ENCODE measurements at places on chromosomes 4 and X. TPM values are rescaled to one million over a fixed set of nuclear protein-coding genes. Genes with fewer than 3 reads are reported as not detected.
A peak's percentile ranks its signal among the peaks of the same experiment; 100 is the strongest.

The GJB1 gene
- total RNA-seq = 0.28 TPM

The RBMXL3 gene
- not detected for total RNA-seq

DNA sequence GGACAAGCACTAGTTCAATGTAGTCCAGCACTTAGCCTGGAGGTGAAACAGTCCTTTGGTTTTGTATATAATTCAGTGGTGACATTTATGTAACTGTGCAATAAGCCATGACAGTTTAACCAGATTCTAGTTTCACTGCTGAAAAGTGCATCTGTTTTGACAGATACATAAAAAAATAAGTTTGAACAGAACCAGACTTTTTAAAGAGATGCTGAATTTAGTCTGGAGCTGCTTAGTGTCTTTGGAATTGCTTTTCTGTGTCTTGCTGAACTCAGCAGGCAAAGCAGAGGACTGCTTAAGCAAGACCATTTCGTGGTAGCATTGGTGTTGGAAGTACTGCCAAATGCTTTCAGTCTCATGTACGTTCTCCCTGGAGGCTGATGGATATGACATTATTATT is 393.5 kb downstream of the MAPK10 start:
- H3K36me3 ChIP-seq = no peaks in the 10 kb centered on the region
- no peaks in the 10 kb centered on the region for H3K4me1 ChIP-seq
- H3K27me3 ChIP-seq = no peaks in the 10 kb centered on the region

The ANOS1 gene
- 0.18 TPM for total RNA-seq

- no peak overlapping the region for H3K27ac ChIP-seq
- no peaks in the 10 kb centered on the region for H3K4me1 ChIP-seq
- H3K36me3 ChIP-seq = no peaks in the 10 kb centered on the region
- H3K4me3 ChIP-seq = no peak overlapping the region
- no peaks in the 10 kb centered on the region for H3K27me3 ChIP-seq
These were observed 36.9 kb upstream of the ADGRA3 start for GRCh38 chr4:22552812-22553211.

GRCh38 chrX:16457239-16457638 is 192.7 kb upstream of the S100G start:
- H3K4me1 ChIP-seq = no peaks in the 10 kb centered on the region
- no peaks in the 10 kb centered on the region for H3K36me3 ChIP-seq
- no peak for DNase-seq
- H3K27me3 ChIP-seq = no peaks in the 10 kb centered on the region
- H3K27ac ChIP-seq = no peak overlapping the region
- H3K4me3 ChIP-seq = no peak overlapping the region

- H3K36me3 ChIP-seq = no peaks in the 10 kb centered on the region
- H3K27ac ChIP-seq = no peak overlapping the region
- no peak overlapping the region for H3K4me3 ChIP-seq
- H3K27me3 ChIP-seq = no peaks in the 10 kb centered on the region
- H3K4me1 ChIP-seq = no peaks in the 10 kb centered on the region
These were observed 200.3 kb downstream of the MID1 start for GRCh38 chrX:10420134-10420533.

The GLRB gene
- total RNA-seq = 1.8 TPM

GRCh38 chr4:119517361-119518229 is 111.0 kb downstream of the PDE5A start:
- no peak overlapping the region for H3K4me3 ChIP-seq
- H3K27ac ChIP-seq = no peak overlapping the region
- peaks cover 65% of the 10 kb centered on the region for H3K36me3 ChIP-seq
- no peak for DNase-seq
- H3K27me3 ChIP-seq = no peaks in the 10 kb centered on the region
- H3K4me1 ChIP-seq = no peaks in the 10 kb centered on the region

The NXF3 gene
- 0.26 TPM for total RNA-seq

- peaks cover 5% of the 10 kb centered on the region for H3K27me3 ChIP-seq
- no peaks in the 10 kb centered on the region for H3K4me1 ChIP-seq
- no peak overlapping the region for H3K4me3 ChIP-seq
- H3K27ac ChIP-seq = no peak overlapping the region
- no peaks in the 10 kb centered on the region for H3K36me3 ChIP-seq
These were observed 89.5 kb downstream of the OR13H1 start for GRCh38 chrX:131633285-131633917.

The TRIM75 gene
- not detected for total RNA-seq

DNA sequence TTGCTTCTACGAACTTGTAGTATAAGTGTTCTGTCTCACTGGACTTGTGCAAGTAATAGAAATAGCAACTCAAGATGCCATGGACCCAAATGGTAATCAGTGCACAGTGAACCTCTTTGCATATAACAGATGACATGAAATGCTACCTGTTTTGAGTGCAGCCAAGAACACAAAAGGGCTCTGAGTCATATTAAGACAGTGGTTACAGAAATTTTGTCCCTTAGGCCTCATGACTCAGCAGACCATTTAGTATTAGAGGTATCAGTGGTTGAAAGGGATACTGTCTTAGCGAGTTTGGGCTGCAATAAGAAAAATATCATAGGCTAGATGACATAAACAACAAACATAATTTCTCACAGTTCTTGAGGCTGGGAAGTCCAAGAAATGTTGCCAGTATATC is 502.9 kb upstream of the PCDH10 start:
- H3K27me3 ChIP-seq = no peaks in the 10 kb centered on the region
- H3K27ac ChIP-seq = no peak overlapping the region
- H3K4me1 ChIP-seq = no peaks in the 10 kb centered on the region
- DNase-seq = no peak
- H3K4me3 ChIP-seq = no peak overlapping the region

GRCh38 chrX:69082753-69083150 is 82.5 kb downstream of the PJA1 start:
- no peak for DNase-seq
- H3K27me3 ChIP-seq = no peaks in the 10 kb centered on the region
- H3K36me3 ChIP-seq = no peaks in the 10 kb centered on the region
- no peak overlapping the region for H3K27ac ChIP-seq
- H3K4me1 ChIP-seq = no peaks in the 10 kb centered on the region

- H3K27me3 ChIP-seq = no peaks in the 10 kb centered on the region
- no peak overlapping the region for H3K4me3 ChIP-seq
- no peak for DNase-seq
- H3K36me3 ChIP-seq = no peaks in the 10 kb centered on the region
- no peaks in the 10 kb centered on the region for H3K4me1 ChIP-seq
These were observed 95.2 kb downstream of the SNCA start for GRCh38 chr4:89741768-89742167.

The ESX1 gene
- 2.8 TPM for total RNA-seq

GRCh38 chrX:154980330-154981115 is 42.0 kb downstream of the F8 start:
- DNase-seq = peak; percentile 58
- no peaks in the 10 kb centered on the region for H3K36me3 ChIP-seq
- peak overlapping the region; percentile 77 for H3K27ac ChIP-seq
- peak overlapping the region; percentile 36 for H3K4me3 ChIP-seq

DNA sequence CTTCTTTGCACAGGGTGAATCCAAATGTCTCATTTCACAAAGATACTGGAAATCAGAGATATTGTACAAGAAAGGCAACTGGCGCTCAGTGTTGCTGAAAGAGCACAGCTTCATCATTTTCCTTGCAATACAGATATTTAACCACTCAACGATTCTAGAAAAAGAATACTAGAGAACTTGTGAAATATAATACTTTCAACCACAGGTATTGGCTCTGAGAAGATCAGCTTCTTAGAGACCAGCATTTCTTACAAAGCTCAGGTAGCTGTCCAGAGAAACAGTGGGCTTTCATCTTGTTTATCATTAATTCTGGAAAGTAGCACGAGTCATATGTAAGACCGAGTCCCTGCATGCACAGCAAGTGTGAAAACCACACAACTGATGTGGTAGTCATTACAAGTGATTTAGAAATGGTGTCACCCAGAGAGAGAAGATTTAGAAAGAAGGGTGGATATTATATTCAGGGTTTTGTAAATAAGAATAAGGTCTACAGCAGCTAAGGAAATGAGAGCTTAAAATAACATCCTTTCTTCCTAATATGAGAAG is 7.8 kb upstream of the PPARGC1A start:
- H3K27ac ChIP-seq = no peak overlapping the region
- H3K36me3 ChIP-seq = no peaks in the 10 kb centered on the region
- no peak overlapping the region for H3K4me3 ChIP-seq
- no peak for DNase-seq

DNA sequence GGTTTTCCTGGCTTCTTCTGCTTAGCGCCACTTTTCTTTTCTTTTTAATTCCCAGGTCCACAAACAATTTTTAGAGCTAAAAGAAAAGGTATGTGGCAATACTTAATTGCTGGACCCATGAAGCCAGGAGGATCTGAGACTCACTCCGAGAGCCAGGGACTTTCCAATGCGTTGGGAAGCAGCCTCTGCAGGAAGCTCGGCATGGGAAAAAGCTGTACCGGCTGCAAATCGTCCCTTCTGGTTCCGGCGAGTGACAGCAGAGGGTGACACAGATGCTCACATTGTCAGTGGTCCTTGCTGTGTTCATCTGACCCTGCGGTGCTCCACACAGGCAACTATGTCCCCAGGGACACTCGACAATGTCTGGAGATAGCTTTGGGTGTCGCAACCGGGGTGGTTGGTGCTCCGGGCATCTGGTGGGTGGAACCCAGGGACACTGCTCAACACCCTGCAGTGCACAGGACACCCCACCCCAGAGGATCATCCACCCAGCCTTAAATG is 164.0 kb downstream of the PRKX start:
- H3K27me3 ChIP-seq = no peaks in the 10 kb centered on the region
- peak overlapping the region; percentile 37 for H3K4me3 ChIP-seq

The HTATSF1 gene
- 76.0 TPM for total RNA-seq

The SHROOM2 gene
- 0.72 TPM for total RNA-seq

DNA sequence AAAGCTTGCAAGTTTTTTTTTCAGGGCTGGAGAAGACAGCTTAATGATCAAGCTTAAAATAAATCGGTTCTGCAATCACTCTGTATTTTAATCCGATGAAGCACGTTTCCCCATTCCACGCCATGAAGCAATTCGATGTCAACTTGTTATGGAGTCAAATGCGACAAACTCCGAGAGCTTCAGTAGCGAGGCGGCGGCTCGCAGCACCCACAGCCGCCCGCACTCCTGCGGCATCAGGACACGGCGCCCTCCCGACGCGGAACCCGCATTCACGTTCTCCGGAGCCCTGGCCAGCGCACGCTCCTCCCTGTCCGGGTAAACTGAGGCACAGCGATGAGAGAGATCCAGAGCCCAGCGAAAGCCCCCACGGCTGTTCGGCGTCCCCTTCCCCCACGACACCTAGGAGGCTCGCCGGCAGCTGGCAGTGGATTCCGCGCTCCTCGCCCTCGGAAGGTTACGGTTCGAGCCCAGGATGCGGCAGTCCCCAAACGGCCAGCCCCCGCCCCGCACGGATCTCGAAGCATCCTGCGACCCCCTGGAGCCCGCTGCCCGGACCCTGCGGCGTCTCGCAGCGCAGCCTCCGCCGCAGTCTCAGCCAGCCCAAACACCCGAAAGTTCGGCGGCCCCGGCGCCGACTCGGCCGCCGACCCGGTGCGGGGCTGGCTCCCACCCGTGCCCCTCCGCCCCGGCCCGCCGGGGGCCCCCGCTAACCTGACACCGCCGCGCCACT is 507 bp downstream of the MFAP3L start:
- no peaks in the 10 kb centered on the region for H3K27me3 ChIP-seq
- no peak overlapping the region for H3K27ac ChIP-seq
- H3K36me3 ChIP-seq = no peaks in the 10 kb centered on the region
- peak overlapping the region; percentile 78 for H3K4me3 ChIP-seq
- no peaks in the 10 kb centered on the region for H3K4me1 ChIP-seq

- H3K27me3 ChIP-seq = no peaks in the 10 kb centered on the region
- no peaks in the 10 kb centered on the region for H3K36me3 ChIP-seq
- H3K4me1 ChIP-seq = no peaks in the 10 kb centered on the region
These were observed 200.2 kb downstream of the CLCN4 start for GRCh38 chrX:10356979-10357378.

DNA sequence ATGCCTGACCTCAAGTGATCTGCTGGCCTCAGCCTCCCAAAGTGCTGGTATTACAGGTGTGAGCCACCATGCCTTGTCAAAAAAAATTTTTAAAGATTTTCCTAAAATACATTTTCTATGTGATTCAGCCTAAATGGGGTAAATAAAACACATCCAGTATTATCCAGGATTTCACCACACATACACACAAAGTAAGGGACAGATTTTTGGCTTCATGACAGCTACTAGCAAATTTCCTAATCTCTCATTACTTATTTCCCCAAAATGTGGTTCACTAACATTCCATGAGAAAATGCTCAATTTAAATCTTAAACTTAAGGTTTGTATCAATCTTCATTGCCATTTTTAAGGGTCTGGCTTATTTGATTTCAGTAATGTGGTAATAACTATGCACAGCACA is 348.5 kb upstream of the INTU start:
- H3K27me3 ChIP-seq = no peaks in the 10 kb centered on the region
- H3K4me3 ChIP-seq = no peak overlapping the region

DNA sequence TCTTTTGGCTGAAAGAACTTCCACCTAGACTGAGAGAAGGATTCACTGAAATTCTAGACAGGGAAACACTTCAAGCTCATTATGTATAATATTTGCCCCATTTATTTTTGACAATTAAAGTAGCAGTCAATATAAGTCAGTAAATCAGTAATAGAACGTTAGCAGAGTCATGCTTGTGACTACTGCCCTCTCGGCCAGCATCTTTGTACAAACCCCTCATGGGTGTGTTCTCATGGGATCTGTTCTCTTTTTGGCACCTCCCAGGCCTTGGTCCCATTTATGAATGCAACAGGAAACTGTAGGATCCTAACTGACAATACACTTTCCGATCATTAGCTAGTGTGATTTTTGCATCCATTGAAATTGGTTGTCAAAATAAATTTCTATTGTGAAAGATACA is 2.9 kb downstream of the MSL3 start:
- no peak overlapping the region for H3K27ac ChIP-seq
- H3K36me3 ChIP-seq = peaks cover 2% of the 10 kb centered on the region
- H3K4me3 ChIP-seq = no peak overlapping the region

DNA sequence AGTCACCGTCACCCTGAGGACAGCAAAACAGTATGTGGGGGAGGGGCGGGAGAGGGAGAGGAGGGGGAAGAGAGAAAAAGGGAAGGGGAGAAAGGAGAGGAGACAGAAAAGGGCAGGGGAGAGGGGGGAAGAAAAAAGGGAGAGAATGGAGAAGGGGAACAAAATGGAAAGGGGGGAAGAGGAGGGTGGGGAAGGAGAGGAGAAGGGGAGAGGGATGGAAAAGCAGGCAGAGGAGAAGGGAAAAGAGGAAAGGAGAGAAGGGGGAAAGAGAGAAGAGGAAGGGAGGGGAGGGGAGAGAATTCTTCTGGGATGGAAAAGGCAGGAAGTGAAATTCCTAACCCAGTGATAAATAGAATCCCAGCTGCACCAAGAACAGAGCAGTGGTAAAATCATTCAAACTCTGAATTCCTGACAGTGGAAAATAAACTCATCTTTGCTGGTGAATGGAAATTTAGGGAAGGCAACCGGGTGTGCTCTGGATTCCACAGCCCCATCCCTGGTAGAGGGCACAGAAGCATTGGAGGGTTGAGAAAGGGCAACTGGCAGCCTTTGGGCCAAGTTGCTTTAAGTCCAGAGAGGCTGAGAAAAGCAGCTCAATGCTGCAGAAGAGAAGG is 244.2 kb downstream of the BCOR start:
- no peak overlapping the region for H3K27ac ChIP-seq
- no peak overlapping the region for H3K4me3 ChIP-seq
- no peak for DNase-seq
- no peaks in the 10 kb centered on the region for H3K4me1 ChIP-seq
